ENCODE measurements at places on chromosomes 5 and 9.

GRCh38 chr5:56608217-56608925 is 207.0 kb upstream of the MAP3K1 start:
- DNase-seq: no peak

- DNase-seq: no peak
Observed at GRCh38 chr5:137782984-137783536, 28.9 kb upstream of the HNRNPA0 start.

DNA sequence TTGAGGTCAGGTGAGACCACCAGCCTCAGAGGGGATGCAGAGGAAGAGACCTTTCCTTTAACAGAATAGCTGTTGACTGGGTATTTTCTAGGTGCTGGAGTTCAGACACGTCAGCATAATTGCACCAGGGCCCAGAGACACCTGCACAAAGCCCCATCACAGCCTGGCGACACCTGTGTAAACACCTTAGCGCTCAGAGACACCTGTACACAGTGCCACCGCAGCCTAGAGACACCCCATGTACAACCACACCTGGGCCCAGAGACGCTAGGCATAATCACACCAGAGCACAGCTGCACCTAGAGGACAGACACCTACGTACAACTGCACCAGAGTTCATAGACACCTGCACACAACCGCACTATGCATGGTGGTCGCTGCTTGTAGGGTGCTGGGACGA is 1.0 kb downstream of the TRIP13 start:
- no peak for DNase-seq

DNA sequence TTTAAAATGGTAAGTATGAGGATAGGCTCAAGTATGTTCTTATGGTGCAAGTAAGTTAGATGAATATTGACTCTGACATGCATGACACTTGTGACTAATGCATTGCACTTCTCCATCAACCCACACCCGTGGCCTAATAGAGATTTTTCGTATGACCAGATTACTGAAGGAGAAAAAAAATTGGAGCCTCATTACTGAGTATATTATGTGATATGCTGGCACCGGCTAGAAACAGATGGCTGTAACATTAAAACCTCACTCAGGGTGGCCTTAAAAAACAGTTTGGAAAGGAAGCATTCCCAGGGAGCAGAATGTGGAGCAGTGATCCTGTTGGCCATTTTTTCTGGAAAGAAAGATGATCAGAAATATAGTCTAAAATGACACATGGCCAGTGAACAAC is 766.4 kb downstream of the PRELID2 start:
- no peak for DNase-seq

DNA sequence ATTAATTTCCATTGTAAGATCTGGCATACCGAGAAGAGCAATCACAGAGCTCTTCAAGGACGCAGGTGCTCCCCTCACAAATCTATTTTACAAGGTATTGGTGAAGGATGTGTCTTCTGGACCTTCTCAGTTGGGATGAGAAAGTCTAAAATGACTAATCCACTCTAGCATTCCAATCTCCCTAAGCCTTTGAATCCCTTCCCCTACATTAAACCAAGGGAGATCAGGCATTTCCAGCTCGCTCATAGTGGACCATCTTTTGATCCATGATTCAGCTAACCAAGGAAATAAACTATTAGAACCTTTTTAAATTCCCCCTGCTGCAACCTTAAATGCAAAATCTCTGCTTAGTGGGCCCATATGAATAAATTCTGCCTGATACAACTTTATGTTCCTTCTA is 95.9 kb upstream of the FBN2 start:
- no peak for DNase-seq

GRCh38 chr9:131733541-131734061 is 6.3 kb downstream of the RAPGEF1 start:
- no peak for DNase-seq

GRCh38 chr5:39898731-39899130 is 474.0 kb upstream of the DAB2 start:
- no peak for DNase-seq

- DNase-seq: no peak
Observed at GRCh38 chr5:29296548-29296947, 1896.9 kb upstream of the CDH6 start.

DNA sequence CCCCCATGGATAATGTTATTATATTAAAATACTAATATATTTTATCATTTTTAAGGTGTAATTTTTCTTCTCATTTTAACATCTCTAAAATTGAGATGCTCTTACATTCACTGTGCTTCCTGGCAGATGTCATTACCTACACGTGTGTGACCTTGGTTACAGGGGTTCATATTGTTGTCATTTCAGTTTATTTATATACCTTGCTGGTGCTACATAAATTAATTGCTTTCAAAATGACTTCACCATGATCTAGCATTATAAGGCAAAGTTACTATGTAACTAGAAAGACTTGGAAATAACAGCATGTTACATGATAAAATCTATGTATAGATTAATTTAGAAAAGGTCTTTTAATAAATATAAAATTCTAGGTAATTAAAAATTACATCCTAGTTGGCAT is 60.9 kb downstream of the ARHGEF28 start:
- DNase-seq: no peak
